ENCODE measurements at places on chromosomes 13 and 19.
A peak's percentile ranks its signal among the peaks of the same experiment; 100 is the strongest.

DNA sequence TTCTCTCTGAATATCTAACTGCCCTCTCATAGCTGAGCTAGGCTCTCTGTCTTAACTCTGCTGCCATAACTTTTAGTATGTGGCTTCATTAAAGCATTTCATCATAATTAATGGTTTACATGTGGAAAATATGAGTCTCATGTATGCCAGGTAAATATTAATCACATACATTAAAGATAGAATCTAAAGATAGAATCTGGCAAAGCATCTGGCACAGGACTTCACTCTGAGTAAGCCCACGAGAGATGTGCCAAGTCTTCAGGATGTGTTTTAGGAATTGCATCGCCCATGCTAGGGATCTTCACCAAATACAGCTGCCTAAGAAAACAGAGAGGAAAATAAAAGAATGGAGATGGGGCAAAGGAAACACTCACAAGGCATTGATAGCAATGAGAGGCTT, 285.8 kb downstream of the DIAPH3 start:
- no peak for DNase-seq

DNA sequence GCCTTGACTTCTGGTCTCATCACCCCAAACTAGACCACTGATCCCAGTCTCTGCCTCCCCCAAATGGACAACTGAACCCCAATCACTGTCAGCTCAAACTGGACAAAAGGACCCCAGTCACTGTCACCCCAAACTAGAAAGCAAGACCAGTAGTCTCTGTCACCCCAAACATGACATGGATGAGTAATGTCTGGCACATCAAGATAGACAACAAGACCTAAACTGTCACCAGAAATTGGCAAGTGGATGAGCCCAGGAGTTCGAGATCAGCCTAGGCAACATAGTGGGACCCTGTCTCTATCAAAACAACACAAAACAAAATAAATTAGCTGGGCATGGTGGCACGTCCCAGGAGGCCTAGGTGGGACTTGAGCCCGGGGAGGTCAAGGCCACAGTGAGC, 12.0 kb downstream of the RABAC1 start:
- DNase-seq: no peak

- DNase-seq: no peak
Observed at GRCh38 chr13:98706446-98707110, 45.9 kb downstream of the SLC15A1 start.

GRCh38 chr19:48271531-48272151, 1.8 kb downstream of the ZNF114 start:
- DNase-seq: peak; percentile 35

- DNase-seq: peak; percentile 54
Observed at GRCh38 chr19:55647732-55648584, at the start of gene CCDC106. TSS of gene CCDC106 (plus strand) at chr19:55648212. CDS start at chr19:55649047, 835 bp downstream.

DNA sequence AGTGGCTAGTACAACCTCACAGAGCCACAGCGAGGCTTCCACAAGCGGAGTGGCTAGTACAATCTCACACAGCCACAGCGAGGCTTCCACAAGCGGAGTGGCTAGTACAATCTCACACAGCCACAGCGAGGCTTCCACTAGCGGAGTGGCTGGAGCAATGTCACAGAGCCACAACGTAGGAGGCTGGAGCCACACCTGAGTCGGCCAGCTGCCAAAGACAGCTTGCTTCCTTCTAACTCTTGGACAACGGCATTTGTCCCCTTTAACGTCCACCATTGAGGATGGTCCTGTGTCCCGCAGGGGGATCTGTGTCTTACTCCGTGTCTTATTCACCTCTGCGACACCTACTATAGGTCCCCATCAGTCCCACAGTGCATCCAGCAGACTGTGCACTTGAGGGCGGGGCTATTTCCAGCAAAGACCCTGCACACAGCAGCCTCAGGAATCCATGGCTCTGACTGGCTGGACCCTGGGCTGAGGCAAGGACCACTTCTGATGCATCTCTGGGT, 3.7 kb downstream of the ZNF787 start:
- DNase-seq: no peak

DNA sequence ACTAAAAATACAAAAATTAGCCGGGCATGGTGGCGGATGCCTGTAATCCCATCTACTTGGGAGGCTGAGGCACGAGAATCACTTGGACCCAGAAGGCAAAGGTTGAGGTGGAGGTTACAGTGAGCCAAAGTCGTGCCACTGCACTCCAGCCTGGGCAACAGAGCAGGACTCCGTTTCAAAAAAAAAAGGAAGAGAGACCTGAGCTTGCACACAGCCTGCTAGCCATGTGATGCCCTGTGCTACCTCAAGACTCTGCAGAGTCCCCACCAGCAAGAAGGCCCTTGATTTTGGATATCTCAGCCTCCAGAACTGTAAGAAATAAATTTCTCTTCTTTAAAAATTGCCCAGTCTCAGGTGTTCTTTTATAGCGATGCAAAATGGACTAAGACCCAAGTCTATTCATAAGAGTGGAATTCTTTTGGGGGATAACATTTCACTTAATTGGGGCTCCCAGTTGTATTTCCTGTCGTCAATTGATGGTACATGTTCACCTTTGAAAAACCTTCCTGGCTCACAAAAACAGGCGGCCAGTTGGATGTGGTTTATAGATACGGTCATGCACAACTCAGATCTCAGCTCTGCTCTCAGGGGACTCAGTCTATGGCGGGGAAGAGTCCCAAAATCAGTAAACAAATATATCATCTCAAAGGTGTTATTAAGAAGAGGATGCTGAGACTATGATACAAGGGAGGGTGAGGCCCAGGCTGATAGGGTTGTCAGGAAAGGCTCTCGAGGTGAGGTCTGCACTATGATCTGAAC, 2.4 kb upstream of the CHERP start:
- DNase-seq: no peak

DNA sequence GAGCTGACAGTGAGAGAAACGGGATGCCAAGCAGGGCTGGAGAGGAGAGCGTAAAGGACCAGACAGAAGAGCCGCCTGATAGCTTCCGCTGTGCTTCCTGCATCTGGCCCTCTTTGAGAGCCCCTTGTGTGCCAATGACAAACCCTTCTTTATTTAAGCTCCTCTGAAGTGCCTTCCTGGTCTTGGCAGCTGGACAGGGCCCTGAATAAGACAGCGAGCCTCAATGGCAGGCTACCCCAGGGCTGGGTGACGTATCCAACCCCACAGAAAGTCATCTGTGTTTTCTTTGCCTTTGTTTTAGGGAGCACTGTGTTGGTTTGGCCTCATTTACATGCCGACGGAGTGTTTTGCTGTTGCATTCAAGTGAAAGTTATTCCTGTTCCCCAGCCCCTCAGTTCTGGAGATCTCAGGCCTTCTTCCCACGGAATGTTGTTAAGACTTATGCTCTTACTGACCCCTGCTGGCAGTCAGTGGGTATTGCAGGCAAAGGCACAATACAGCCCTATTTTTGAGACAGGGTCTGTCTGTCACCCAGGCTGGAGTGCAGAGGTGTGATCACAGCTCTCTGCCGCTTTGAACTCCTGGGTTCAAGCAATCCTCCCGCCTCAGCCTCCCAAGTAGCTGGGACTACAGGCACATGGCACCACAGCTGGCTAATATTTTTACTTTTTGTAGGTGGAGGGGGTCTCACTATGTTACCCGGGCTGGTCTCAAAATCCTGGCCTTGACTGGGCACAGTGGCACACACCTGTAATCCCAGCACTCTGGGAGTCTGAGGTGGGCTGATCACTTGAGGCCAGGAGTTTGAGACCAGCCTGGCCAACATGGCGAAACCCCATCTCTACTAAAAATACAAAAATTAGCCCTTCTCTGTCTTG, 16.8 kb downstream of the CCL25 start:
- no peak for DNase-seq

GRCh38 chr19:7868671-7869452, 5.3 kb downstream of the PRR36 start:
- peak; percentile 92 for DNase-seq

DNA sequence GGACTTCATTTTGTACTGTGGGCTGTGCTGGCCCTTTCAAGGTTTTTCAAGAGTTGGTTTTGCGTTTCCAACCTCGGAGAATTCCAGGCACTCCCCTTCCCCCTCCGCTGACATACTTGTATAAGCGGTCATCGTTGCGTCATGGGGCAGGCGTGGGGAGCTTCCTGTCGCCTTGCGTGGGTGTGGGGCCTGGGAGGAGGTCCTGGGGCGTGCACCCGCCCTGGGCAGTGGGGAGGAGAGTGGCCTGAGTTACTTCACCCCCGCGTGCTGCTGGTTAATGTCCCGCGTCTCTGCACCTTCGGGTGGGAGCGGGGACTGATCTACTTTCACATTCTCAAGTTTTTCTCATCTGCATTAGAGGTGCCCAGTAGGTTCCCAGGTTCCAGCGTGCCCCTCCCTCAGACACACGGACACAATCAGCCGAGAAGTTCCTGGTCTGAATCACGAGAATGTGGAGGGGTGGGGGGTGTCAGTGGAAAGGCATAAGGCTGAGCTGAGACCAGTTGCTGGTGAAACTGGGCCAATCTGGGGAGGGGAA, 4.1 kb downstream of the IER2 start:
- DNase-seq: peak; percentile 34
